Nucleus accumbens (tissue), 56 donors: ENCODE measurements at places on chromosomes 1 and 21.

- DNase-seq = no peak
These were observed 1.7 kb upstream of the LRRC52 start for GRCh38 chr1:165542015-165542631.

DNA sequence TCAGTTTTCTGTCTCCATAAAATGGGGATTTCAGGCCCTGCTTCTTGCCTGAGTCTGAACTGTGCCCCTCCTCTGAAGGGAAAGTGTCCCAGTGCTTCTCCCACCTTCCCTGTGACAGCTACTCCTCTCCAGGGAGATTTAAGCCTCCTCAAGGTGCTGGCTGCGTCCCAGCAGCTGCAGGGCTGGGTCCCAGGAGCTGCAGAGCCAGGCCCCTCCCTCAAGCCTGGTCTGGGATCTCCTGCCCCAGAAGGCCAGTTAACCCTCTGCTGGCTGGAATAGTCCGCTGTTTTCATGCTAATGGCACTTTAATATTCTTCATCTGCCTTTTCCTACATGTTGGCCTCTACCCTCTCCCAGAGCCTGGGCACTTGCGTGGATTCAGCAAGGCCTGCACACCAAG is 99.0 kb downstream of the PLXNA2 start:
- DNase-seq = no peak

GRCh38 chr1:21649315-21649714 is 19.8 kb downstream of the RAP1GAP start:
- no peak for DNase-seq

- no peak for DNase-seq
These were observed 122.2 kb upstream of the PRDX6 start for GRCh38 chr1:173354937-173355280.

GRCh38 chr1:88998716-88999115 is 6.3 kb upstream of the KYAT3 start:
- no peak for DNase-seq

DNA sequence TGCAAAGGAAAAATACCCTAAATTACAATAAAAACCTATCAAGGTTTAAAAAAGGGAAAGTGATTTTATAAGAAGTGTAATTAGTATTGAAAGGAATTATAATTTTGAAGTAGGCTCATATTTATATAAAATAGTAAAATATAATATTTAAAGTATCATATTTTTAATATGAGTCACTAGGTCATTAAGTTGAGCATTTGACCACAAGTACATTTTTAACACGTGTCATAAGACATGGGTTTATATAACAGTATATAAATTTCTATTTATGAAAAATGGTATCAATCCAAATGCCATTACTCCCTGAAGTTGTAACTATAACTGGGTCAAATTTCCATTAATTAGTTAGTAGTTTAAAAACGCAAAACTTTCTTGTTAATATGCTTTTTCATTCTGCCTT is 365.9 kb downstream of the COL11A1 start:
- DNase-seq = no peak

GRCh38 chr1:205228093-205228521 is 361 bp downstream of the TMCC2 start:
- no peak for DNase-seq
